ENCODE measurements at places on chromosomes 7 and 10.

DNA sequence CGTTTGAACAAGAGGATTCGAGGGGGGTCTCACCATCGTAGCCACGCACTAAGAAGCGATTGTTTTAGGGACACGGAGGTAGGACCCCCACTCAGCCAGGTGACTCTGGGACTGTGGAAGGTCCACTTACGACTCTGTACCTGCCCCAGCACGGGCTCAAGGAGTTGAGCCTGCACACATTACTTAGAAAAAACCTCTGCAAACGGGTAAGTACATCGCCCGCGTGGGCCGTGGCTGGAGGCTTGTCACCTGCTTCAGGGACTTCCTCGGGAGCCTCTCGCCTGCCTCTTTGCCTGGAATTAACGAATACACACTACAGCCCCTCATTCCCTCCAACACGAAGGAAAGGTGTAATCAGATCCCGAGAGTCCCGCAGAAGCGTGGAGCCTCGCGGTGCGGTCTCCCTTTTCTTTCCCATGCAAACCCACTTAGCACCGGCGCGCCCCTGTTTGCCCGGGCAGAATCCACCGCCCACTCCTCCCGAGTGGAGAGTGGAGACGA is 826 bp downstream of the PODXL start:
- DNase-seq, result peak; percentile 17

DNA sequence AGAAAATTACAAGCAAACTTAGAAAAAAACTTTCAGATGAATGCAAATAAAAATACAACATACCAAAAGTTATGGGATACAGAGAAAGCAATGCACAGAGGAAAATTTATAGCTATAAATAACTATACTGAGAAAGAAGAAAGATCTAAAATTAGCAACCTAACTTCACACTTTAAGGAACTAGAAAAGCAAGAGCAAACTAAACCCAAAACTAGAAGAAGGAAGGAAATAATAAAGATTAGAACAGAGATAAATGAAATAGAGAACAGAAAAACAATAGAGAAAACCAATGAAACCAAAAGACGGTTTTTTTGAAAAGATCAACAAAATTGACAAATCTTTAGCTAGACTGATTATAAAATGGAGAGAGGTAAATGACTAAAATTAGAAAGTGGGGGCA is 9.6 kb upstream of the STRA8 start:
- no peak for DNase-seq

DNA sequence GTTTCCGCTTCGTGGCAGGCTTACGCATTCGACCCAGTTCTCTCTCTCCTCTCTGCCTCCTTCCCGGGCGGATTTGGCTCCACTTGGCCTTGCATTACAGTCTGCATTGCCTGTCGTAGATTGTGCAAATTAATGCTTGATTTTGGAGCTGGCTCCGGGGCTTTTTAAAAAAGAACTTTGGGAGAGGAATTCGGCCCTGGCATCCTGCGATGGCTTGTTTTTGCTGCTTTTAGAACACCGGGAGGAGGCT is 767 bp downstream of the EIF4EBP2 start:
- peak; percentile 52 for DNase-seq

DNA sequence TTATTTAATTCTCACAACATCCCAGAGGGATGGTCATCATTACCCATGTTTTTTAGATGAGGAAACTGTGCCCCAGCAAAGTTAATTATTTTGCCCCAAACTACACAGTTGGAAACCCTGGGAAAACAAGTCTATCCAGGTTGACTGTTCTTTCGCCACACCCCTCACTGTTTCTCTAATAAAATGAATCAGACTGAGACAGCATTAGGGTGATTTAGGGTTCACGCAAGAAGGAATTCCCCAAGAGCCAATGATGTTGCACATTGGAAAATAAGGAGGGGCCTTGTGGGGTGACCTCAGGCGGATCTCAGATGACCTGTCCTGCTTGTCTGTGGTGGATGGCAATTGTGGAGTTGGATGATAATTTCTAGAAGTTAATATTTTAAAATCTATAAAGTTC is 135.7 kb upstream of the TBX20 start:
- DNase-seq, result no peak

DNA sequence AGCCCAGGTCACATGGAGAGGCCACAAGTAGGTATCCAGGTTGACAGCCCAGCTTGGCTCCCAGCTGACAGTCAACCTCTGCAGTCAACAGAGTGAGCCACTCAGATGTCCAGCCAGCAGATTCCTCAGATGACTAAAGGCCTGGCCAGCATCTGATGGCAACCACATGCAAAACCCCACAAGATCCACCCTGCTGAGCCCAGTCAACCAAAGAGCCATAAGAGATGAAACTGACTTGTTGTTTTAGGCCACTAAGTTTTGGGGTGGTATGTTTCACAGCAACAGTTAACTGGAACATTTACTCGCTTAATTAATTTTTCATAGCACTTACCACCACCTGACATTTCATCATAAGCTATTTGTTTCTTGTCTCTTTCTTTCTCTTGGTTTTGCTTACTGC is 107.3 kb upstream of the KDM7A start:
- DNase-seq, result no peak
